ENCODE measurements at places on chromosomes 12 and 14.

DNA sequence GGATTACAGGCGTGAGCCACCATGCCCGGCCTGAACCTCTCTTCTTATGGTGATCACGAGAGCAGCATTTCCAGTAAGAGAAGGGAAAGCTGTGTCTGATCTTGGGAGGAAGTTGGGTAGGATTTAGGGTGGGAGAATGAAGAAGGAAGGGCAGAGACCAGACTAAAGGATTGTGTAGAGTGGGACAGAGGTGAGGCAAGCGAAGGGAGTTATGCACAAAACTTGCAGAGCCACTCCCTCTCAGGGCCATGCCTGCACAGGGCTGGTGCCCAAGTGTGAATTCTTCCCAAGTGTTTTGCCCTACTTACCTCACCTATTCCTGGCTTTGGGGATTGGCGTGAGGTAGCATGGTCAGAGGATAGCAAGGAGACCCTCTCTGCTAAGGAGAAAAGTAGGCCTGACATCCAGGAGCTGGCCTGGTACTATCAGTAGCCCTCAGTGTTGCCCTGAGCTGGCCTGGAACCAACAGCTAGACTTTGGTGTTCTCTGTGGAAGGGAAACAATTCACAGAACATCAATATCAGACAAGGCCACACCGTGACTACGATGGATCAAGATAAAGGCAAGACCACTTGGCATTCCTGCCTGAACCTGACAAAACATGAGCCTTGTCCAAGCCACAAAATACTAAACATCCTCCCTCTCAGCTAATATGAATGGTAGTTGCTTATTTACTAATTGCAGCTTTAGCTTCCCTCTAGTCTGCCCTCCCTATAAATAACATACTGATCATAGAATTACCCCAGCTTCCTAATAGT lies 201.0 kb upstream of the AMIGO2 start:
- DNase-seq: no peak

GRCh38 chr14:94357166-94357565 lies 31.2 kb downstream of the SERPINA1 start:
- DNase-seq: no peak

DNA sequence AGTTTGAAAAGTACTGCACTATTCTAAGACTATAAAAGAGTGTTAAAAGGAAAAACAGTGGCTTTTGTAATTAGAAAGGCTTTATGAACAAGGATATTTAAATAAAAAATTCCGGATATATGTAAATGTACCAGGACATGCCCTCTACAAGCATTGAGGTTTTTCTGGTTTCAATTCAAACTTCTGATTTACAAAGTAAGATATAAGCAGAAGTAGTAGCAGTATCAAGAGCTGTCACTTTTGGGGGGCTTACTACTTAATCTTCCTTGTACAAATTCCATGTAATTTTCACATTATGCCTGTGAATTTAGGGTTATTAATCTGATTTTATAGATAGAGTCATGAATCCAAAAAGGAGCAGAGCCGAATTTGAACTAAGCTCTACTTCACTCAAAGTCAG lies 170.3 kb upstream of the ATP2B1 start:
- no peak for DNase-seq

GRCh38 chr12:64160711-64161060 lies 61.4 kb downstream of the KICS2 start:
- peak; percentile 88 for DNase-seq

DNA sequence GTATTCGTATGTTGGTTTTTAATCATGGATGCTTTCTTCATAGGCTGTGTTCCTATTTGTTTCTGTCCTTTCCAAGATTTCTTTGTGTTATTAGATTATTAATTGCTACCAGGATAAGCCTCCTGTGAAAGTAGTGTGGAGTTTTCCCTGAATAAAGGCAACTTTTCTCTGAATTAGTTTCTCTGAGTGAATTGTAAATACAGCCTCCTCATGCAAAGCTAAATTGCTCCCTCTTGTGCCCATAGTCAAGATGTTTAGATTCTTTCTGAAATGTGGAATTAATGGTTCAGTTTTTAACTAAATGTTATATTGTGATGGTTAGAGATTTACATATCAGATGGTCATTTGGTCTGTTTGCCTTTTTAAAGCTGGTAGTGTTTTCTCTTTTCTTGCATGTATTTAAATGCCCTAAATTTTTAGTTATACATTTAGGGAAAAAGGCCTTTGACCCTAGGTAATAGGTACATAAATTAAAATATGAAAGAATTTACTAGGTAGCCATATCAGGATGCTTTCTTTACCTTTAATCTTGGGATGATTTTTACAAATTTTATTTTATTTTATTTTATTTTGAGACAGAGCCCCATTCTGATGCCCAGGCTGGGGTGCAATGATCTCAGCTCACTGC lies 8.9 kb downstream of the APAF1 start:
- DNase-seq: peak; percentile 81

DNA sequence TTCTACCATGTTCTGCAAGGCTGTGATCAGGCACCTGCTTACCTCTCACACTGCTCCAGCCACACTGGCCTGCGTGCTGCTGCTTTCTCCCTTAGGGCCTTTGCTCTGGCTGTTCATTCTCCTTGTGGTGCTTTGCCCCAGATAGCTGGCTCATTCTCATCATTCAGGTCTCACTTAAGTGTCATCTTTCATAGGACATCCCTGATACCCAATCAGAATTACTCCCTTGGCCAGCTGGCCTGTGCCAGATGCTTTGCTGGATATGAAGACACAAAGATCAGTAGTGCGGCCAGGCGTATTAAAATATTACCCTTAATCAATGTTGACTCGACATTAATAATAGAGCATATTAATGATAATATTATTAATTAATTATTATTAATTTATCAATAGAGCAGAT lies 143.8 kb upstream of the FGD4 start:
- no peak for DNase-seq

- no peak for DNase-seq
These were observed 213.1 kb downstream of the PTPRO start for GRCh38 chr12:15535352-15535781.

All from fibroblast of pulmonary artery (primary cell).